Hematopoietic multipotent progenitor cell treated with erythropoietin and hydrocortisone succinate and interleukin-3 and kit ligand, for 4 days (in vitro differentiated cells): ENCODE measurements at places on chromosomes 6 and 20.
A peak's percentile ranks its signal among the peaks of the same experiment; 100 is the strongest.

GRCh38 chr6:110410511-110410910 is 4.9 kb downstream of the DDO start:
- no peak for DNase-seq

DNA sequence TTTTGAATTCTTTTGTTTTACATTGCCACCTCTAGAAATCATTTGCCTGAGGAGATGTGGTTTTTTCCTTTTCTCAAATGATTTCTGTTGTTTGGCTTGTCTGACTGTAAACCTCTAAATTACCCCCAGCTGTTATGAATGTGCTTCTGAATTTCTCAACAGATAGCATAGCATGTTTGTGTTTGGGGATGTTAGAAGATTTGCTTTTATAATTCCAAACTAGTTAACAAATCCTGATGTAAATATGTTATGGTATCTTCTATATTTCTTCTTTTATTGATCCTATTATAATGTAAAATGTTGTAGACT is 31.6 kb upstream of the EZR start:
- no peak for DNase-seq

- peak; percentile 56 for DNase-seq
Measured at GRCh38 chr6:161921602-161922395, 647.9 kb upstream of the AGPAT4 start.

GRCh38 chr6:11727998-11728961 is 50.3 kb downstream of the ADTRP start:
- peak; percentile 50 for DNase-seq

DNA sequence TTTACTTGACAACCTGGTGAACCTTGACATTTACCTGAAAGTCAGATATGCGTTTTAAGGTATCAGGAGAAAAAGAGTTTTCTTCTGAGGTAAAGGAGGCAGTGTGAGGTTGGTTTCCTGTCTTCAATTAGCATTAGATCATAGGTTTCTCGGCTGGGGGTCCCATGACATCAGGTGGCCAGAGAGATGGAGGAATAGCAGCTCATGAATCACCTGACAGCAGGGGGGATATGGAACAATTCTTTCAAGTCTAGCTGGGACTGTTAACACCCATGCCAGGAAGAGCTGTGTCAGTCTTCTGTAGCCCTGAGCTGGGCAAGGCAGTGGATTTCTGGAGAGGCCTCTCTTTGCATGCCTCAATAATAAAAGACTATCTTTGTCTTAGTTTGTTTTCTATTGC is 108.0 kb upstream of the TMEM170B start:
- DNase-seq = no peak

DNA sequence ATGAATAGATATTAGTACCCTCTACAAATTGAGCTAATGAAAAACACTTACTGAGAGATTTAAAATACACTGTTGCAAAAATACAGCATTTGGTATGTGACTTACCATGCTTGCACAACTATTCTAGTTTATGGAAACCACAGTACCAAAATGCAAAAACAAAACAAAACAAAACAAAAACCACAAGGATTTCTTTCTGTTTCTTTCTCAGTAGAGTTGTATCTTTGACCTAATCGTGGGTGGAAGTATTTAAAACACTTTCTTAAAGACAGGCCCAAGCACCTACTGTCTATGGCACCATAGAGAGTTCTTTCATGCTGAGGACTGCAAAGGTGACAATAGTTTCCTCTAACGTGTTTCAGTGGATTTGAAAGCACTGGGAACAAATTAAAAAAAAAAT is 95.3 kb upstream of the C6orf118 start:
- DNase-seq = no peak
